Immature natural killer cell (primary cell): ENCODE measurements at places on chromosomes 12 and 14. TPM values are rescaled to one million over a fixed set of nuclear protein-coding genes. Genes with fewer than 3 reads are reported as not detected.

GRCh38 chr12:56079723-56080555 is at the start of gene ERBB3:
TSS of gene ERBB3 (plus strand) at chr12:56080165. CDS start at chr12:56080301, 136 bp downstream.
- no peak within 1 kb of the TSS for H3K27ac ChIP-seq
- peak within 1 kb of the TSS; percentile 90 for H3K4me3 ChIP-seq
- peaks cover 4% of the 10 kb centered on the region for H3K27me3 ChIP-seq
- H3K4me1 ChIP-seq: peaks cover 14% of the 10 kb centered on the region

DNA sequence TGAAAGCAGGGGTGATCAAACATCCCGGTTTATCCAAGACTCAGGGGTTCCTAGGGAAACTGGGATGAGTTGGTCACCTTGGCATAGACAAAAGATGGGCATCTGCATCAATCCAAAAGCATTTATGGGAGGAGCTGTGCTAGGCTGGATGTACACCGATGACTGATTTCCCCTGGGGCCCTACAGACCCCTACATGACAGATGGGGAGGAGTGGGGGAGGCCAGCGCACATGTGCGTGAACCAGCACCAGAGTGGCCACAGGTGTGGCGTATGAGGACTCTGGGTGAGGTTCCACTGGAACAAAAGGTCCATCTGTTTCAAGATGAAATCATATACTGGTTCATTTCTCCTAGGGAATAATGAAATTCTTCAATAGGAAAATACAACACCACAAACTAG is 210.4 kb downstream of the ITPR2 start:
- peaks cover 78% of the 10 kb centered on the region for H3K36me3 ChIP-seq
- DNase-seq: no peak
- H3K4me3 ChIP-seq: no peak overlapping the region

DNA sequence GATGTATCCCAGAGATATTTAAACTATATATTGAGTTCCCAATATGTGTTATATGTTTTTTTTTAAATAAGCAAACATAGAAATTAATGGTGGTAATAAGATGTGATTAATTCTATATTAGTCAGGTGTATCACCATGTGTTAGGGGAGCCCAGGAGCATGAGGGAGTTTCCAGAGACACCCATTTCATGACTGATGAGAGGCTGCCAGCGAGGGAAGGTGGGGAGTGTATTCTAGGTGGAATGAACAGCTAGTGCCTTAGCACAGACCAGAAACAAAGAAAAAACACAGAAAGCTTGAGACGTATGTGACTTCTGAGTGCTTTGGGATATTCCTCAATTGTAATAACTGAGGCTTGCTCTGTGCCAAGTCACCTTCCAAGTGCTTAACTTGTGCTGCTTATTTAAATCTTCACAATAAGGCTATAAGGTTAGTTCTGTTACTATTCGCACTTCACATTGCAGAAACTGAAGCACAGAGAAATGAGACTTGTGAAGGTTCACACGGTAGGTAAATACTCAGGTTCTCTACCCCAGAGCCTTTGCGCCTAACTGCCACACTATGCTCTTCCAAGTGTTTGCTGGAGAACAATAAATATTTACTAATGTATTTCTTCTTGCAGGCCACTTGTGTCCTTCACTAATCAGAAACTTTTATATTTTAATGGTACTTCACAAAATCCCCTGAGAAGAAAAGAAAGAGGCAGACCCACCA is 17.9 kb upstream of the MGP start:
- H3K27ac ChIP-seq: no peak overlapping the region
- no peak overlapping the region for H3K4me3 ChIP-seq
- H3K36me3 ChIP-seq: peaks cover 17% of the 10 kb centered on the region
- DNase-seq: no peak
- peaks cover 21% of the 10 kb centered on the region for H3K4me1 ChIP-seq

- peak overlapping the region; percentile 99 for H3K27ac ChIP-seq
- peak overlapping the region; percentile 96 for H3K4me3 ChIP-seq
- peaks cover 4% of the 10 kb centered on the region for H3K36me3 ChIP-seq
- peaks cover 50% of the 10 kb centered on the region for H3K4me1 ChIP-seq
Measured at GRCh38 chr12:56220611-56221231, 1.0 kb downstream of the RNF41 start.

GRCh38 chr12:536751-537245 is 77.1 kb downstream of the B4GALNT3 start:
- no peaks in the 10 kb centered on the region for H3K36me3 ChIP-seq
- no peak overlapping the region for H3K4me3 ChIP-seq
- no peak for DNase-seq
- peaks cover under 1% of the 10 kb centered on the region for H3K27me3 ChIP-seq
- H3K4me1 ChIP-seq: peaks cover 31% of the 10 kb centered on the region

GRCh38 chr12:26680727-26681455 is 152.1 kb downstream of the ITPR2 start:
- no peaks in the 10 kb centered on the region for H3K27me3 ChIP-seq
- no peaks in the 10 kb centered on the region for H3K4me1 ChIP-seq
- peak overlapping the region; percentile 73 for H3K27ac ChIP-seq
- H3K4me3 ChIP-seq: no peak overlapping the region
- peaks cover 43% of the 10 kb centered on the region for H3K36me3 ChIP-seq
- DNase-seq: no peak

SRRM4 gene
- polyA plus RNA-seq: not detected

DNA sequence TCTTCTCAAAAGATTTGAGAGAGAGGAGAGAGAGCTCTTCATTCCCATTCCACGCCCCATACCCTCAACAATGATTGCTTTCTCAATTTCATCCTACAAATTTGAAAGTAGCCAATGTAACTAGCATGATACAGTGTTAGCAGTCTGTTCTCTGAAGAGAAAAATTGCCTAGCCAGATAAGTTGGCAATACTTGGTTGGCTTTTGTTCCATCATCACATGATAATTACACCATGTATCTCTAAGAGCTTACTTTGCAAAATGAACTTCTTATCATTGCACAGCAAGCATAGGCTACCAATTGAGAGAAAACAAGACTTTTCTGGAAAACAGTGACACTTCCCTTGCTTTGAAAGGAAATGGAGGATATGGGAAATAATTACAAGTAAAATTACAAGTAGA is 68.9 kb downstream of the FSCB start:
- no peak overlapping the region for H3K4me3 ChIP-seq
- no peak for DNase-seq
- H3K36me3 ChIP-seq: no peaks in the 10 kb centered on the region
- H3K27ac ChIP-seq: no peak overlapping the region
- H3K4me1 ChIP-seq: no peaks in the 10 kb centered on the region
- H3K27me3 ChIP-seq: no peaks in the 10 kb centered on the region

DNA sequence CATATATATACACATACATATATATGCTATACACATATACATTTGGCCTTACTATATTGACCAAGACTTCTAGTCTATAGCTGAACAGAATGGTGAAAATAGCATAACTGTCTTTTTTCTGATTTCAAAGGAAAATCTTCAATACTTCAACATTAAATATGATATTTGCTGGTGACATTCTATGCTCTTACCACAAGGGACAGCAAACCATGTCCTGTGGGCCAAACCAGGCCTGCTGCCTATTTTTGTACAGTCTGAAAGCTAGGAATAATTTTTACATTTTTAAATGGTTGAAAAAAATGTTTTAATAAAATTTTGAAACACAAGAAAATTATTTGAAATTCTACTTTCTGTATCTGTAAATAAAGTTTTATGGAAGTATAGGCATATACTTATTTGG is 63.6 kb downstream of the EML5 start:
- H3K27ac ChIP-seq: no peak overlapping the region
- H3K4me1 ChIP-seq: no peaks in the 10 kb centered on the region
- no peak overlapping the region for H3K4me3 ChIP-seq
- no peaks in the 10 kb centered on the region for H3K36me3 ChIP-seq

DNA sequence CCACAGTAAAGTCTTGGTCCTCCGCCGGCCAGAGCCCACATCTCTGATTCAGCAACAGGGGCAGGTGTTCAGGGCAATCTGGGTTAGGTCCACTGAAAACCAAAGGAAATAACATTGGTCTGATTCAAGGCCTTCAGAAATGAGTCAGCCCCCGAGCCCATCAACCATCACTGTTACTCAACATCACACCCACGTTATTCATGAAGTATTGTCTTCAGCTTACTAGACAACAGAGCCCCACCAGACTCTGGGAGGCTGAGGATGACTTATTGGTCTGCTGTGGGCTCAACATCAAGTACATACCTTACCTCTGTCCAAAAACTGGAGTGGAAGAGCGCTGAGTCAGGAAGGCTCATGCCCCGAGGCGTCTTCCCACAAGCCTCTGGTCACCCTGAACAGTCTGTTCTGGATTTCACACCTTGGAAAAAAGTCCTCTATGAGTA is 97.5 kb downstream of the ZFP36L1 start:
- peaks cover 26% of the 10 kb centered on the region for H3K4me1 ChIP-seq
- peak; percentile 68 for DNase-seq
- no peaks in the 10 kb centered on the region for H3K27me3 ChIP-seq
- peak overlapping the region; percentile 37 for H3K4me3 ChIP-seq

- H3K4me3 ChIP-seq: no peak overlapping the region
- DNase-seq: no peak
- peaks cover 21% of the 10 kb centered on the region for H3K4me1 ChIP-seq
- no peaks in the 10 kb centered on the region for H3K36me3 ChIP-seq
- no peaks in the 10 kb centered on the region for H3K27me3 ChIP-seq
Measured at GRCh38 chr14:55074662-55075061, 23.2 kb downstream of the MAPK1IP1L start.

DNA sequence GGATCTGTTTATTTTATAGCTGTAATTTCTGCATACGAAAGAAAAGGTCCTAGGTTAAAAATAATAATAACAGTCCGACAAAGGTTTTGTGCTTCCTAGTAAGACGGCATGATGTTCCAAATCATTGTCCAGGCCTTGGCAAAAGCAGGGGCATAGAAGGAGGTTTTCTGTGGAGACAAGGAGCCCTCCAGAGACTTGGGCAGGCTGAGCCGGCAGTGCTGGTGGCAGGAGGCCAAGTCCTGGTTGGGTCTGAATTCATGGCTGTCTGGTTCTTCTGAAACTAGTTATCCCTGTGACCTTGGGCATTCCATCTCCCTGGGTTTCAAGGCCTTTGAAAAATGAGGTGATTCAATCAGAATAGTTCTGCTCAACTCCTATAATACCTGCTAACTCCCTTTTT is 44.0 kb downstream of the KCNK13 start:
- H3K27me3 ChIP-seq: peaks cover 7% of the 10 kb centered on the region
- H3K27ac ChIP-seq: no peak overlapping the region

DNA sequence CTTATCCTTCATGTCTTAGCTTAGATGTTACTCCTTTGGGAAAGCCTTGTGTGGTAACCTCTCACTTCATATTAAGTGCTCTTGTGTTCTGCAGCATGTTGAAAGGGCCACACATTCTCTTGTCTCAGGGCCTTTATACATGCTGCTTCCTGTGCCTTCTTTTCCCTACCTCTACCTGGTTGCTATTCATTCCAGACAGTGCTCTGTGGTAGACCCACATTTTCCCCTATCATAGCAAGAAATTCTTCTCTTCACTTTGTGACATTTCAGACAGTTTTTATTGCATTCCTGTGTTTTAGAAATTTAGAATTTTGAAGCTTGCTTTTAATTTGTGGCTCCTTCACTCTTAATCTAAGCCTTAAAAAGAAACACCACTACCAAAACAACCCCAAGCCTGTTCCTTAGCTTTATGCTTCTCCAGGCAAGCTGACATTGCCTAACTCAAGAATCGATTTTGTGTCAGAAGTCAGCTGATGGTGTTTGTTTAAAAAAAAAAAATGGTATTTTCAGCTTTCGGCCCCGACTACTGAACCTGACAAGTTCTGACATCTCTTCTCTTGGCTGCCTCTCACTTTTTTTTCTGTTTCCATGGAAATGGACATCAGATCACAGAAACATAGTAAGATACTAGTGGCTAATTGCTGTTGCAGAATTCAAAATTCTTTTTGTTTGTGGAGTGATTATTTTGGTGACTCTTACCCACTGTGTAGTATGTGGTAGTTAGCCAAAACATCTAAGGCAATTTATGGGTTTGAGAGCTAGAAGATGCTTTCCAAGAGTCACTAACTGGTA is 156.3 kb downstream of the NUBPL start:
- no peaks in the 10 kb centered on the region for H3K27me3 ChIP-seq
- no peak for DNase-seq
- H3K4me3 ChIP-seq: no peak overlapping the region
- peaks cover 14% of the 10 kb centered on the region for H3K36me3 ChIP-seq

- no peak overlapping the region for H3K4me3 ChIP-seq
- no peaks in the 10 kb centered on the region for H3K27me3 ChIP-seq
- H3K4me1 ChIP-seq: no peaks in the 10 kb centered on the region
- DNase-seq: no peak
- no peak overlapping the region for H3K27ac ChIP-seq
Measured at GRCh38 chr12:95083938-95084337, 10.5 kb upstream of the NR2C1 start.

DNA sequence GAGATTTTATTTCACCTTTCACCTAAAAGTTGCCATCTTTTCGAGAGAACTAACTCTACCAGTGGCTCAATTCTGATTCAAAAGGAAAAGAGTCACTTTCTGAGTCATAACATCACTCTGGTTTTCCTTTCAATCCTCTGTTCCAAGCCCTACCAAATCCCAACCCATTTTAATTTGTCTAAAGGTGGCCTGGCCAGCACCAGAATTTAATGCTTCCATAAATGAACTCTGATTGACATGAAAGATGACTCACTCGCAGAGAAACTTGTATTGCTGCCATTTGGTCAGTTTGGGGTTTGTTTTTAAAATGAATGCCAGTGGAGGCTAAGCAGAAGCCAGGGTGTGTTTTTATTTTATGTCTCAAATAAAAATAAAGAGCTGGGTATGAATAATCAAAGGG is 117.4 kb upstream of the SOX5 start:
- H3K27me3 ChIP-seq: no peaks in the 10 kb centered on the region
- H3K27ac ChIP-seq: no peak overlapping the region
- H3K36me3 ChIP-seq: no peaks in the 10 kb centered on the region
- DNase-seq: no peak
- H3K4me1 ChIP-seq: no peaks in the 10 kb centered on the region

CLEC4C gene
- polyA plus RNA-seq: 0.36 TPM

BATF gene
- polyA plus RNA-seq: 61.7 TPM

DNA sequence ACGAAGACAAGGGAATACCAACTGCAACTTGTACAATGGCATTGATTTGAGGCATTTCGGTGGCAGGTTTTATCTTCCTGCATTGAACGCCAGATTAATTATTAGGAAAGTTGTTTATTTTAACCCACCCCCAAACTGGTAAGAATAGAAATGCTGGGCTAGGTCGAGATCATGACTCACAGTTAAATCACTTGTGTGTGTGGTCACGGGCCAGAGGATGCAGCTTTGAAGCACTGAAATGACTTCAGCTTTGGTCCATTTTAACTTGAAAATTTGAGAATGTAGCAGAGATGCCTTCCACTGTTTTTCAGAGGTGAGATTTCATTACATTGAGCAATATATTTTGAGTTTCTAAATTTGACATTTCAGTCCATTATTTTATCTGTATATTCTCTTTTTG is 23.6 kb upstream of the KCNH3 start:
- no peak for DNase-seq
- peaks cover 8% of the 10 kb centered on the region for H3K36me3 ChIP-seq
- H3K27me3 ChIP-seq: no peaks in the 10 kb centered on the region
- no peak overlapping the region for H3K4me3 ChIP-seq
- no peak overlapping the region for H3K27ac ChIP-seq
- no peaks in the 10 kb centered on the region for H3K4me1 ChIP-seq

- H3K4me3 ChIP-seq: no peak overlapping the region
- H3K4me1 ChIP-seq: peaks cover 10% of the 10 kb centered on the region
- no peaks in the 10 kb centered on the region for H3K27me3 ChIP-seq
- H3K36me3 ChIP-seq: peaks cover 18% of the 10 kb centered on the region
- no peak overlapping the region for H3K27ac ChIP-seq
Measured at GRCh38 chr14:35858521-35859209, 32.5 kb downstream of the BRMS1L start.
